ENCODE measurements at places on chromosomes 7 and 10.

DNA sequence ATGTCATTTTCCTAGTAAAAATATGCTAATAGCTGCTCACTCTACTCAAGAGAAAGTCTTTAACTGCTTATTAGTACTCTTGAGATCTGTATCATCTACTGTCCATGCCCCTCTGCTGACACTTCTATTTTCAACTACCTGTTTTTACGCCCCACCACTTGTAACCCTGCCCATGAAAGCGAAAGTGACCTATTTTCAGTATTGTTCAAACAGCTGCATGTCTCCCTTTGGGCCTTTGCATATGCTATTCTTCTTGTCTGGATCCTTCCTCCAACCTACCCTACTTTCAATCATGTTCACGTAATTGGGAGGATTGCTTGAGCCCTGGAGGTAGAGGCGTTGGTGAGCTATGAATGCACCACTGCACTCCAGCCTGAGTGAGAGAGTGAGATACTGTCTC, 1481.3 kb downstream of the GATA3 start:
- DNase-seq = no peak

DNA sequence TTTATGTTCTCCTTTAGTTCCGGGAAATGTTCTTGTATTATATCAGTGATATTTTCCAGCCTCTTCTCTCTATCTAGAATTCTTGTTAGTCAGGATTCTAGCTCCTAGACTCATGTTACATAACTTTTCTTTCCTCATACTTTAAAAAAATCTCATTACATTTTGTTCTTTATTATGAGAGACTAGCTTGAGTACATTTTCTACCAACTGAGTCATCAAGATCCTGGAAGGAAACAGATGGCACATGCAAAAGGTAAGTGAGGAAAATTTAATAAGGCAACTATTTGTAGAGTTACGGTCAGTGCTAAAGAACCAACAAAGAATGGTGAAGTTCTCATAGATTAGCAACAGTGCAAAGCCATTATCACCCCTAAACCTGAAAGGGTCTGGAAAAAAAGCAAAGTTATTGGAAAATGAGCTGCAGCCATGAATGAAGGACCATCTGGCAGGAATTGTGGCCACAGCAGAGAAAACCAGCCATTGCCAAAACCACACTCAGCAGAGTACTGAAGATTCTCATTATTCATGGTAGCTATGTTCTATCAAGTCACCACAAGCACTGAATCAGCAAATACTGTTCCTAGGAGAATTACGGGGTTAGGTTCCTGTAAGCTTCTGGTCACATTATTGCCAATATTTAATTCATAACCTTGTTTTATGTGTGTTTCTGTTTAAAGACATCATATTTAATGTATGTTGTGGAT, 98.3 kb upstream of the C7orf33 start:
- DNase-seq = no peak

DNA sequence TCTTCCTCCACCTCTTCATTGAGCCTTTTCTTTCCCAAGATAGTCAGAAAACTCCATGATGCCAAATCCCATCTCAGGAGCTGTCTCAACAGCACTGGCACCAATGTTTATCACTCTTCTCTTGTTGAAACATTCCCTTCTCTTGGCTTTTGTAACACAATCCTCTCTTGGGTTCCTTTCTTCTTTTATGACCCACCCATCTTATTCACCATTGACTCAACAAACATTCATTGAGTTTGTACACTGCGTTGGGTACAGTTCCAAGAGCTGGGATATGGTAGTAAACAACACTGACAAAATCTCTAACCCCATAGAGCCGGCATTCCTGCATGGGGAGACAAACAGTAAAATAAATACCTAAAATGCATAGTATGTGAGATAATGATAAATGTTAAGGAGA, 577.5 kb downstream of the INHBA start:
- no peak for DNase-seq

DNA sequence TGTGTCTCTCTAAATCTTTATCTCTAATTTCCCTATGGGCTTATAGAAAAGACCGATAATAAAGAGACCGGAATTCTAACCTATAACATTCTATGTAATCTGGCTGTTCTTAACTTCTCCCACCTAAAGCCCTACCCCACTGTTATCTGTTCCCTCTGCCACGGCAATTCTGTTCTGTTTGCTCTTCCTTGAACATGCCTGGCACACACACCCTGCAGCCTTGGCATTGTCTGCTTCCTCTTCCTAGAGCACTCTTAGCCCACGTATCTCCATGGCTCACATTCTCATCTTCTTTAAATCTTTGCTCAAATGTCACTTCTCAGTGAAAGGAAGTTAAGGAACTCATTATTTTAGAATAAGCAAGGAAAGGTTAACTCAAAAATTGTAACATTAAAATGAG, 309.2 kb downstream of the GPR158 start:
- DNase-seq = no peak

- no peak for DNase-seq
Measured at GRCh38 chr10:97333601-97334369, 744 bp downstream of the FRAT2 start.

DNA sequence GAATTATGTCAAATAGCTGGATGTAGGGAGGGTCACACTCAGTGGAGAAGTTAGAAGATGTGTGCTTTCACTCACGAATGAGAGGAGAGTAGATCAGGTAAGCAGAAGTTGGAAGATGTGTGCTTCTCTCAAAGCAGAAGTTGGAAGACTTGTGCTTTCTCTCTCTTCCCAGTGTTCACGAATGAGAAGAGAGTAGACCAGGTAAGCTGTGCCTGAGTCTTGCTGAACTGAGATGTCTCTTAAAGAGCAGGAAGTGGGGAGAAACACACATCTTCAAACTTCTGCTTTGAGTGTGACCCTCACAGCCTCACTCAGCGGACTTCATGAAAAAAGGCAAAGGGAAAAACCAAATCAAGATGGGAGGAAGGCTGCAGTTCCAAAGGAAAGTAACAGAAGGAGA, 7.0 kb upstream of the TMEM243 start:
- no peak for DNase-seq

GRCh38 chr10:94062611-94063010, 68.9 kb downstream of the PLCE1 start:
- DNase-seq = no peak

DNA sequence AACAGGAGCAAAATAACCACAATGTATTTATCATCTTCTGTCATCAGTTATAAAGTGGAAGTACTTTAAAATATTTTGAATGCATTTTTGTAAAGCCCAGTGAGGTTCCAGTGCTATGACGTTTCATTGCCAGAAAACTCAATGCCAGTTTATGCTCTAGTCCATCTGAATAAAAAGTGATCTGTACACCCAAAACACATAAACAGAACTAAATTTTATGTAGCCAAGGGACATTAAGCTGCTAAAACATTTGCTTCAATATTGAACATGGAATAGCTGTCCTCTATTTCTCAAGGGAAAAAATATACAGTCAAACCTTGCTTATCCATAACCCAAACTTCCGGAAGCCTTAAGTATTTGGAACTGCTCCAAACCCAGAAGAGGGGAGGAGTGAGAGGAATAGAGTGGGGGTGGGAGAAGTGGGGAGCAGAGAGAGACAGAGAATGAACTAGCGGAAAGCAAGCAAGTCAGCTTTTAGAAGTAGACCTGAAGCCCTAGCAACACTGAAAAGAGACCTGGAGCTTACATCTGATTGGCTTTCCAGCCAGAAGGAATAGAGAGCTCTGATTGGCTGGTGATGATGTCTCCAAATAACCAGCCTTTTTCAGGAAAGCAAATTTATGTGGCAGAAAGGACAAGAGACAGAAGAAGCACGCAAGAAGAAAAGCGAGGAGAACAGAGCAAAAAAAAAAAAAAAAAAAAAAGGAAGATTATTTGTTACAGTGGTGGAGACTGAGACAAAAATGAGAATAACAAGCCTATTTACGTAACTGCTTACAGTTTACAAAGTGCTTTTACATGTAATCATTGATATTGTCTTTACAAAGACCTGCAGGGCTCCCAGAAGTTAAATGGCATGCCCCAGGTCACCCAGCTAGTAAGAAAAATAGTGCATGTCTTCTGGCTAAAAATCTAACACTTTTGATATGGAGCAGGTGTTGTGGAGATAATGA, 196.0 kb downstream of the RNLS start:
- DNase-seq = peak; percentile 23

GRCh38 chr7:143245123-143245522, 18.1 kb upstream of the GSTK1 start:
- peak; percentile 72 for DNase-seq

- DNase-seq = no peak
Measured at GRCh38 chr10:59657724-59658123, 51.9 kb downstream of the SLC16A9 start.

GRCh38 chr10:103470761-103471653, 8.0 kb downstream of the CALHM3 start:
- peak; percentile 87 for DNase-seq

GRCh38 chr7:88317422-88317821, 10.7 kb upstream of the STEAP4 start:
- DNase-seq = no peak

DNA sequence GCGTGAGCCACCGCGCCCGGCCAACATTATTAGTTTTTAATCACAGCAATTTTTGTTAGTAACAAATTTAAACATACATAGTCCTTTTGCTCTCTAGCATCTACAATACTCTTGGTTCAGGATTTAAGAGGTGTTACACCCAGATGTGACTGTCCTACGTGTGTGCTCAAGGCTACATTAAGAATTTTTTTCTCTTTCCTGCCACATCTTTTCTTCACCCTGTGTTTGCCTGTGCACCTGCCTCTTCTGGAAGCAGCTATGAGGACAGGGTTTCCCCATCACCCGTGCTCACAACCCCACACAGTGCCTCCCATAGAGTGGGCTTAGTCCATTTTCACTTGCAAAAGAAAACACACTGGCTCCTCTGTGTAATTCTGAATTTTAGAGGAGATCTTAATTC, 186.7 kb upstream of the KLF6 start:
- DNase-seq = peak; percentile 18

- no peak for DNase-seq
Measured at GRCh38 chr7:96330193-96330592, 8.3 kb upstream of the SLC25A13 start.

GRCh38 chr10:61061923-61062504, 118.0 kb upstream of the RHOBTB1 start:
- no peak for DNase-seq

DNA sequence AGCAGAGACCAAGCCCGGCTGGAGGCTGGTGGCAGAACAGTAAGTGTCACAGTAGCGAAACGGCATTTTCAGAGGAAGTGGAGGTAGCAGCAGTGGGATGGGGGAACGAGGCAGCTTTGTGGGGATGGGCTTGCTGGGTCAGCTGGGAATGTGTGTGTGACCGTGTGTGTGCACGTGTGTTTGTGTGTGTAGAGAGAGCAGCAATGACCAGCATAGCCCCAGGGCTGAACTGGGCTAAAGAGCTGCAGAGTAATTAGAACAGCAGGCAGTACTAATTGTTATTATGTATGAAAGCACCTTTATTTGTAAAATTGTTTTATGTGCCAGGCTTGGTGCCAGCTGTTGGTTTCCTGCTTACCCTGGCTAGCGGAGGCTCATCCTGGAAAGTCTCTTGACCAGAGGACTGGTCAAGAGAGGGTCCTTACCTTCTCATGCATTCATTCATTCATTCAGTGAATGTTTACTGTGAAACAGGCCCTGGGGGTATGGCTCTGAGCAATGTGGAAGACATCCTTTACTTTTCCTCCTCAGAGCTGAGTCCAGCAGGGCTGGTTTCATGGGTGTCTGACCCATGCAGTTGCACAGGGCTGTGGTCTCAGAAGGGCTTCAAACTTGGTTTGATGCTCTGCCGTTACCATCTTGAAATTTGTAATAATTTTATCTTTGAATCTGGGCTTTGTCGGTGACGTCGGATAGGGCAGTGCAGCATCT, 184.6 kb downstream of the SEC23IP start:
- no peak for DNase-seq

GRCh38 chr7:96614154-96614867, 95.3 kb downstream of the SEM1 start:
- DNase-seq = no peak

DNA sequence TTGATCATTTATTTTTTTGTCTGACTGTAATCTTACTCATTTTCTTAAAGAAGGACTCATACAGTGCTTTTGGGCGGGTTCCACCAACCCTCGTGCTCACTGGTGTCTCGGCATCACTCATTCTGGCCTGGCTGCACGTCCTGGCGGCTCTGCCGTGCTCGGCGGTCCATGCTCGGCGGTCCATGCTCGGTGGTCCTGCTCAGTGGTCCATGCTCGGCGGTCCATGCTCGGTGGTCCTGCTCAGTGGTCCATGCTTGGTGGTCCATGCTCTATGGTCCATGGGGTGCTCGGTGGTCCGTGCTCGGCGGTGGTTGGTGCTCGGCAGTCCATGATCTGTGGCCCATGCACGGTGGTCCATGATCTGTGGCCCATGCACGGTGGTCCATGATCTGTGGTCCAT, 72.5 kb downstream of the WDR37 start:
- no peak for DNase-seq

DNA sequence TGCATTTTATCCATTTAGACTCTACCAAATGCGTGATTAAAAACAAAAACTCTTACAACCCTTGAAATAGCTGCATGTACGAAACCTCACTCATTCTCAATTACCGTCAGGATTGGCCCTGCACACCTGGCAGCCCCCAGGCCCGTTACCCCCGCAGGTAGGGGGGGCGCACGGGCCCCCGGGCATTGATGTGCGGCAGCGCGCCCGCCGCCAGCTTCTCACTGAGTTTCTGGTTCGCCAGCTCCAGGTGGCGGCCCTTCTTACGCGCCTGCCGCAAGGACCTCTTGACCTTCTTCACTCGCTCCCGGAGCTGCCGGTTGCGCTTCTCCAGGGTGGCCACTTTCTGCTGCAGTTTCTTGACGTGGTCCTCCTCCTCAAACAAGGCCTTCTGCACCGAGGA, 103.2 kb downstream of the CCDC3 start:
- DNase-seq = no peak

GRCh38 chr7:118052336-118052735, 131.6 kb upstream of the LSM8 start:
- DNase-seq = no peak

GRCh38 chr7:28956608-28957063, 1.5 kb downstream of the TRIL start:
- no peak for DNase-seq

GRCh38 chr7:81430150-81430549, 339.7 kb downstream of the HGF start:
- no peak for DNase-seq

- no peak for DNase-seq
Measured at GRCh38 chr10:114681542-114681941, 23.5 kb upstream of the ABLIM1 start.

- no peak for DNase-seq
Measured at GRCh38 chr10:27801171-27801785, 55.7 kb upstream of the MKX start.

DNA sequence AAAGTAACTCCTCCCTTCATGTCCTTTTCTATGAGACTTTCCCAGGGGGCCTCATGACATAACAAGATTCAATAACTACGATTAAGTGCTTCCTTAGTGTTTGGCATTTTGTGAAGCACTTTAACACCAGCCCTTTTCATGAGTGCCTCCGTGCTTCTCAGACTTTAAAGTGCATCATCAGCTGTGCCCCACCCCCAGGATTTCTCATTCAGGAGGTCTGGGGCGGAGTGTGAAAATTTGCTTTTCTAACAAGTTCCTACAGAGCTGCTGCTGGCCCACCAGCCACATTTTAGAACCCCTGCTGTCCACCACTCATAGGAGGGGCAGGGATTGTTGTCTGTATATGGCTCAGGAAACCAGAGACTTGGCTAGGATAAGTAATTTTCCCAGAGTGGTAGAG, 445.3 kb downstream of the LRMDA start:
- no peak for DNase-seq

- DNase-seq = no peak
Measured at GRCh38 chr10:78335371-78335690, 301.7 kb downstream of the RPS24 start.

All from CD4-positive, alpha-beta T cell treated with Interleukin-2 at 100 ng/mL for 4 hours (primary cell).